Immature natural killer cell (primary cell): ENCODE measurements at places on chromosomes 13 and 19.

DNA sequence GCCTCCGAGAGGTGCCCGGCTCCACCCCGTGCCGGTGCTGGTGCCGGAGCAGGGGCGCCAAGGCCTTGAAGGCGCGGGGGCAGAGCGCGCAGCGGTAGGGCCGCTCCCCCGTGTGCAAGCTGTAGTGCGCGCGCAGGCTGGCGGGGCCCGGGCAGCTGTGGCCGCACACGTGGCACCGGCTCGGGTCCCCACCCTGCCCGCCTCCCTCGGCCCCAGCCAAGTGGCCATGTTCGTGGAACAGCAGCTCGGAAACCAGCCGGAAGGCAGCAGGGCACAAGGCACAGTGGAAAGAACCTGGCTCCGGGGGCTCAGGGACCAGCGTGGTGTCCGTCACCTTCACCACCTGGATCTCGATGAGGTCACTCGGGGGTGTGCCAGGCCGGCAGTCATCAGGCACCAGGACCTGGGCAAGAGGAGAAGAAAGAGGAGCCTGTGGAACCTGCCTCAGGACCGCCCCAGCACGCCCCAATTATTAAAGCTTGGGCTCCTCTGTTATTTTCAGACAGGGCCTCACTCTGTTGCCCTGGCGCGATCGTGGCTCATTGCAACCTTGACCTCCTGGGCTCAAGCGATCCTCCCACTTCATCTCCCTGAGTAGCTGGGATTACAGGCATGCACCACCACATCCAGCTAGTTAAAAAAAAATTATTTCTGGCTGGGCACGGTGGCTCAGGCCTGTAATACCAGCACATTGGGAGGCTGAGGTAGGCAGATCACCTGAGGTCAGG is 2.0 kb downstream of the ZNF784 start:
- no peak for DNase-seq

DNA sequence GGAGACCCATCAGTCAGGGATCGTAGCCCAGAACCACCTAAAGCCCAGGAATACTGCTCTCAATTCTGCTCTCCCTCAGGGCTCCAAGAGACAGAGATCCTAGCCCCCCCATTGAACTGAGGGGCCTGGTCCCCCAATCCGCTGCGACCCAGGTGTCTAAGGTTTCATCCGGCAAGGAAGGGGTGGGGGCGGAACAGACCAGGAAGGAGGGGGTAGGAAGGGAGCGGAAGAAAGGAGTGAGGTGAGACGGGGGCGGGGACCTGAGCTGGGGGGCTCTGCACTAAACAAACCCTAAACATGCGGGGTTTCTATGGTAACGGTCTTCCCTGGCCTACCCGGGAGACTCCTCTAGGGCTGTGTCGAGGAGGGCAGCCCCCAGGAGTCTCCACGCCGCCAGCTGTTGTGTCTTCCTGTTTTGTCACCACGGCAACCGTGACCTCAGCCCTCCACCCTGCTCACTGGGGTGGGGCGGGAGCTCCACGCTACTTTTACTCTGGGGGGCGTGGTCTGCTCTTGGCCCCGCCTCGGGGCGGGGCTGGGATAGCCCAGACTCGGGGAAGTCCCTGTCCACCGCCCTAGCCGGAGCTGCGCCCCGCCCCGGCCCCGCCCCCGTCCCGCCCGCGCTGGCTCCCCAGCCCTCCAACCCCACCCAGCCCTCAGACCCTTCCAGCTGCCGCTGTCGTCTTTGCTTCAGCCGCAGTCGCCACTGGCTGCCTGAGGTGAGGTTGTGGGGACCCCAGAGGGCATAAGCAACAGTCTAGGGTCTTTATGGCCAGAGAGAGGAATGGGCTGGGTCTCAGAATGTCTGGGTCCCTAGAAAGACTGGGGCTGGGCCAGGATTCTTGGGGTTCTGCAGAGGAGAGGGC is at the start of gene MYADM:
Gene MYADM, plus strand, starts transcription at position 659 of the 866 bp plus-strand sequence. CDS start 5,647 bp downstream, outside the sequence.
- peak; percentile 100 for DNase-seq

- DNase-seq = no peak
Measured at GRCh38 chr13:89315287-89315686, 1644.1 kb downstream of the SLITRK5 start.

- no peak for DNase-seq
Measured at GRCh38 chr13:42808341-42808940, 27.1 kb downstream of the FAM216B start.

DNA sequence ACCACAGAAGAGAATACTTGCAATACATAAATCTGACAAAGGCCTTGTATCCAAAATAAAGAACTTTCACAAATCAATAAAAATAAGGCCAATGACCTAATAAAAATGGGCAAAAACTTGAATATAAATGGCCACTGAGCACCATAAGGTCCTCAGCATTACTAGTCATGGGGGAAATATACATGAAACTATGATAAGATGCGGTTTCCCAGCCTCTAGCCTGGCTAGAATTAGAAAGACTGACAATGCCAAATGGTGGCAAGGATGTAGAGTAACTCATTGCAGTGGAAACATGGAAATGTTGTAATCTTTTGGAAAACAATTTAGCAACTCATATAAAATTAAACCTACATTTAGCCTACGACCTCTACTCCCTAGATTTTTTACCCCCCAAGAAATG is 227.1 kb downstream of the GGACT start:
- DNase-seq = no peak

GRCh38 chr13:46641274-46642081 is 88.5 kb downstream of the LRCH1 start:
- DNase-seq = no peak

DNA sequence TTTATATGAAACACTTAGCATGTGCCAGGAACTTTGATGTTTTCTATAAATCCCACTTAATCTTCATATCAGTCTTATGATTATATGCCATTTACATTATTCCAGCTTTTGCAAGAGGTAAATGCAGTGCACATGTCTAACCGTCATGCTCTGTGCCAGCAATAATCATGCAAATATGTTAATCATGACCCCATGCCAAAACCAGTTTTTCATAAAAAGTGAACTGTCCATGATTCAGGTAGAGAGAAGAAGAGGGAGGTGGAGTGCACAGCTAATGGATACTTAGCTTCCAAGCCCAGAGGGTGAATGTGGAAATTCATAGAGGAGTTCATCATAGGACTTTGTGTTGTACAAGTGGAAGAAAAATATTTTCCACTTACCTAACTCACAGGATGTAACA is 458.4 kb downstream of the TBC1D4 start:
- no peak for DNase-seq

DNA sequence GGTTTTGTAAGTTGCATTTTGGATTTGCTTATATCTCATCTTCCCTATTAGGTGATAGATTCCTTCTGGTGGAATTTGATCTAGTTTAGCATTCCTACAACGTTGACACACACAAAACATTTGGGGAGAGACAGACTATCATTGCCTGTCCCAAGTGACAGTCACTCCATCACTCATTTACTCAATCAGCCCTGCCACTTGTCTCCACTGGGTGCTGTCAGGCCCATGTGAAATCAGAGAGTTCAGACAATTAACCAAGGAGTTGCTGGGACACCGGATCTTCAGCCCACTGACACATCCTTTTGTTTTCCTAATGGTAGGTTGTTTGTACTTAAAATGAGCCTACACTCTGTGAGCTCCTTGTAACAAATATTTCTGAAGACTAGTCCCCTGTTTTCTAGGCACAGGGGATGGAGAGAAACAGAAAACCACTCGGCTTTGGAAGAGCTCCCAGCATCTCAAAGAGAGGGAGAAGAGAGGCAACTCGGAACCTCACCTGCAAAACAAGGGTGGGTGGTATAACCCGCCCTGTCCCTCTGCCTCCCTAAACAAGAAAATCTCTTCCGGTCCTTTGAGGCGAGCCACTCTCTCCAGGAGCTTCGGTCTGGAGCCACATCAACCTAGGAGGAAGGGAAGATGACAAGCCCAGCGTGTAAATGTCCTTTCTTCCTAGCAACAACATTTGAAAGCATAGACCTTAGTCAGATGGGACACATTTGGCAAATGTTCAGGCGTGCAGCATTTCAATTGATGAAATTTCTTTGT is 440.9 kb upstream of the KLF12 start:
- DNase-seq = no peak

- DNase-seq = peak; percentile 76
Measured at GRCh38 chr19:19039901-19040300, 6.5 kb downstream of the ARMC6 start.

DNA sequence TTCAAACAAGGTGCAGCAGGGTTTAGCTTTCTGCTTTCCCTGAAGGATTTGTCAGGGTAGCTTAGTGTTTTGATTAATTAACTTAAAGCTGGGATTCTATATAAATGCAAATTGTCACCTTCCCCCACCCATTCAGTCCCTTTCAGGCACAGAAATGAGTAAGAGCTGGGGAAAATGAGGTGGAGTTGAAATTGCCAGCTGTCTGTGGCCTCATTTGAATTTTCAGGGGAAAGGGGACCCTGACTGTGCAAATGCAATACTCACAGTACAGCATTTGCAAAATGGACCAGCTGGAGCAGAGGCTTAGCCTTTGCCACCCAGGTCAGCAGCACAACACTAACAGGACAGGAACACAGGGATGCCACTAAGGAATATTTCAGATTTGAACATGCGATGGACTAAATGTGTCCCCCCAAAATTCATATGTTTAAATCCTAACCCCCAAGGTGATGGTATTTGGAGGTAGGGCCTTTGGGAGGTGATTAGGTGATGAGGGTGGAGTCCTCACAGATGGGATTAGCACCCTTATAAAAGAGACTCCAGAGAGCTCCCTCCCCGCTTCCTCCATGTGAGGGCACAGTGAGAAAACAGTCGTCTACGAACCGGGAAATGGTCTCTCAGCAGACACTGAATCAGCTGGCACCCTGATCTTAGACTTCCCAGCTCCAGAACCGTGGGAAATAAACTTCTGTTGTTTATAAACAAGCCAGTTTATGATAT is 59.5 kb upstream of the CYSLTR2 start:
- no peak for DNase-seq

DNA sequence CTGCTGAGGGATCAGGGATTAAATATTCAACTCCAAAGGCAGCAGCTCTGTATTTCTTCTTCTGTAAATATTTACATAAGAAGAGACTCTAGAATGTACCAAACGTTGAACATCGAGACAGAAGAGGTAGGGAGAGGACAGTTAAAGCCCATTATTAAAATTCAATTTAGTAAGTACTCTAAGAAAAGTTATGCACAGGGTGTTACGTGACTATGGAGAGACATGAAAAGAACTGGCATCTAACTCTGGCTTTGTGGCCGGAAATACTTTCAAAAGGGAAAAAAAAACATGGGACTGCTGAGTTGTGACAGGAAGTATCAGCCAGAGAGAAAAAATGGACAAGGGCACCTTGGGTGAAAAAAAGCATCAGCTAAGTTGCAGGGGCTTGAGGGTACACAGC is 36.7 kb downstream of the LNX2 start:
- no peak for DNase-seq

GRCh38 chr13:111395511-111396393 is 75.3 kb downstream of the TEX29 start:
- no peak for DNase-seq

- DNase-seq = no peak
Measured at GRCh38 chr13:73898276-73898675, 235.9 kb downstream of the KLF12 start.
